ENCODE measurements at places on chromosomes 1 and 21.

- no peak for DNase-seq
Observed at GRCh38 chr1:203628201-203629015, 1.8 kb downstream of the ATP2B4 start.

- DNase-seq = peak; percentile 69
Observed at GRCh38 chr1:101238031-101238628, 1.3 kb downstream of the S1PR1 start.

DNA sequence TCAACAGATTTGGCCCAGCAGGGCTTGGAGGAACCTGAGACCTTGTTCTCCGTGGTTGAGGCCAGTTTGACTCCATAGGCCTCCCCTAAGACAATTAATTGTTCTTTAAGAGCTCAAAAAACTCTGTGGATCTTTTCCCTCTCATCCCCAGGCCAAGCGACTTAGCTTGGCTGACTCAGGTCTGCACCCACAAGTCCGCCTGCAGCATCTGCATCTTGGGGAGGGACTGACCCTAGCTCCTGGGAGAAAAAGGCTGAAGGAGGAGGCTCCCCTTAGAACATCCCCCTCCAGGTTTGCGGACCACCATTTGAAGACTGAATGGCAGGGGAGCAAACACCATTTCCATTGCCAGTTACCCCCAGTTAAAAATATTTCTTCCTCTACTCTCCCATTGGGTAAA lies 1.5 kb upstream of the HES2 start:
- DNase-seq = no peak

GRCh38 chr1:236455243-236455642 lies 61.2 kb downstream of the EDARADD start:
- no peak for DNase-seq

DNA sequence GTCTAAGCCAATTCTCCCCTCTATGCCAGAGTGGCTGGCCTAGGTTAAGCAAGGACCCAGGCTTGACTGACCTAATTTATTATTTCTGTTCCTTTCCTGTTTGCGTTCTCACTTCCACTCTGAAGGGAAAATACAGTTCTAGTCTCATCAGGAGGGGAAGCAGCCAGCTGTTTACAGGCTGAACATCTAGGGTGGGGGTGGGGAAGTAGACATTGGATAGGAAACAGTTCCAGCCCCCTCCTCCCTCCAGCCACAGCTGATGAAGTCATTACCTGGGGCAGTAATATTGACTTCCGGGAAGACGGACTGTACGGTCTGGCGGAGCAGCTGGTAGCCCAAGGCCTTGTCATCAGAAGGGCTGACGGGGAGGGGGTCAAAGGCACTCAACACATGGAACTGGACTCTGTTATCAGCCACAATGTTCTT lies 17.6 kb downstream of the PM20D1 start:
- no peak for DNase-seq

GRCh38 chr1:58898739-58899586 lies 115.1 kb upstream of the JUN start:
- DNase-seq = no peak

GRCh38 chr21:36186506-36187399 lies 30.1 kb downstream of the DOP1B start:
- no peak for DNase-seq

- no peak for DNase-seq
Observed at GRCh38 chr1:44557778-44558177, 116.5 kb downstream of the TMEM53 start.

DNA sequence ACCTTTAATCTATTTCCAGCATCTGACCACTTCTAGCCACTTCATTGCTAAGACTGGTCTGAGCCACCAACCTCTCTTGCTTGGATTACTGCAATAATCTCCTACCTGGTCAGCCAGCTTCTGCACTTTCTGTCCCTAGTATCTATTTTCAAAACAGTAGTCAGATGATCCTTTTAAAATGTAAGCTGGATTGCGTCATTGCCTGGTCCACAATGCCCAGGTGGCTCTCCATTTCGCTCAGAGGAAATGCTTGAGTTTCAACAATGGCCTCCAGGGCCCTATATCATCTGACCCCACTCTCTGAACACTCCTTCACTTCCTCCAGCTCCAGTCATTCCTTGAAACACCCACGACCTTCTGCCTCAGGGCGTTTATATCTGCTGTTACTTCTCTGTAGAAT lies 2.3 kb downstream of the FYB2 start:
- no peak for DNase-seq

GRCh38 chr1:177132141-177132540 lies 32.4 kb downstream of the ASTN1 start:
- no peak for DNase-seq

DNA sequence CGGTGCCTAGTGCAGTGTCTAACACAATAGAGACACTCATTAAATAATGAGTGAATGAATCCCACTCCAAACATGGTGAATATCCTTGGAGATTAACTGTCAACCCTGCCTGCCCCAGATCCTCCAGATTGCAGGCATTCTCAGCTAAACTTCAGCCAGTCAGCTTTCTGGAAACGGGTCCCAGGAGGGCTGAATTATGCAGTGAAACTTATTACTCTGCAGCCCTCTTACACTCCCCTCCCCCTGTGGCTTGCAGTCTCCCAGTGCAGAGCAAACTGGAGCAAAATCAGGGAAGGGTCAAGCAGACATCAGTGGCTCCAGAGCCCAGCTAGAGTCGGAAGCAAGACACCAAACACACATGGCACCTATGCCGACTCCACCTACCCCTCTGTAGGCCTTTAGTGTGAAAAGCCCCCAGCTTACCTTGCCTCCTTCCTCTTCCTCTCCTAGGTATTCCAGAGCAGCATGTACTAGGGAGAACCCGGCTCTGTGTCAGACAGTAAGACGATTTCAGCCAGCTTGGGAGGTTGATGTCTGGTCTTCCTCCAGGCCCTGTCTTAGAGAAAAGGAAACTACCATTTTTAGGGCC lies 6.5 kb upstream of the RGS16 start:
- no peak for DNase-seq

Data from activated CD4-positive, alpha-beta T cell treated with anti-CD3 and anti-CD28 coated beads, Interleukin-2, amount 50 U/mL, for 4 hours (primary cell).